ENCODE measurements at places on chromosomes 5 and 9. TPM values are rescaled to one million over a fixed set of nuclear protein-coding genes. Genes with fewer than 3 reads are reported as not detected.

Gene SLC45A2
- total RNA-seq = not detected

Gene OLFML2A
- not detected for total RNA-seq

DNA sequence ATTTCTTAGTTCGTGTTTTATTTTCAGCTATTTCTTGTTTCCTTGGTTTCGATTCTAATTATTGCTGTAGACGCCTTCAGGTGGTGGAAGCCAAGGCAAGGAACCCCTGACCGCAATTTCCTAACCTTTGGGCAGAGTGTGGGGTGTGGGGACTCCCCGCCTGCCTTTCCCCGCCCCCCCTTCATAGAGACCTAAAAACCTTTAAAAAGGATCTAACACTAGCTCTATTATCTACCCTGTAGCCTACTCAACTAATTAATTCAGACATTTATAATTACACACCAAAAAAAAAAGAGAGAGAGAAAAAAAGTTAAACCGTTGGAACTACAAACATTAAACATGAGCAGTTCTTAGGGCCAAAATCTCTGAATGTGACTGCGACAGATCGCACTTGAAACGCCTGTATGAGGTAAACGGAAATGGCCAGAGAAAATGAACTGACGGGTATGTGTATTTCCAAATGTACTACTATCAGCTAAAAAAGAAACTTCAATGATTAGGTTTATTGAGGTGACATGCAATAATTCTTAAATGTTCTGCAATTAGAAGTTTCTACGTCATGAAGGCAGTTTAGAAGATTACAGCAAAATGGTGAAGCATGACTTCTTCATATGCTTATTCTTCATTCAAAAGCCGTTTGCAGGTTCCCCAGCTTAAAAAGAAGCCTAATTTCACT, 19.0 kb upstream of the FER start:
- no peaks in the 10 kb centered on the region for H3K36me3 ChIP-seq
- peaks cover 19% of the 10 kb centered on the region for H3K4me1 ChIP-seq
- no peak for DNase-seq
- peaks cover 52% of the 10 kb centered on the region for H3K27me3 ChIP-seq
- peak overlapping the region; percentile 7 for H3K27ac ChIP-seq

DNA sequence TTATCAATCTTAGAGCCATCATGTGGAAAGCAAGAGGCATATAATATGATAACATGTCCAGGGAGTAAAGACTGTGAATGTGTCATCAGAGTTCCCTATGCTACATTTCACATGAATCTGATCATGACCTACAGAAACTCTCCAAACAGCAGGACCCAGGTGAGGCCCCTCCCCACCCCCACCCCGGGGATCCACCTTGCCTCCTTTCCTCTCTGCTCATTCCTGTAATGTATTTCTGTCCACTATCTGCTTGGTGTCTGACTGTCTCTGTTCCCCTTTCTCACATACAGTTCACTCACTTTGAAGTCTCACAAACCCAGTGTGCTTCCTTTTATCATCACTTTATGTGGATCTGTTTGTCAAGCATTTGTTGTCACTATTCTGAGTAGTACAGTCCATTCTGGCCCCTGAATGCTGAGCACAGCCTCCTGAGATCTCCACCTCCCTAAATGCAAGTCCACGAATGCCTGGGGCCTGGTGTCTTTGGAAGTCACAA, 76.4 kb upstream of the SMARCA2 start:
- no peaks in the 10 kb centered on the region for H3K27me3 ChIP-seq
- H3K4me3 ChIP-seq = no peak overlapping the region
- no peaks in the 10 kb centered on the region for H3K36me3 ChIP-seq
- H3K27ac ChIP-seq = no peak overlapping the region
- no peak for DNase-seq
- no peaks in the 10 kb centered on the region for H3K4me1 ChIP-seq

- peaks cover 13% of the 10 kb centered on the region for H3K4me1 ChIP-seq
- no peak overlapping the region for H3K4me3 ChIP-seq
- no peak overlapping the region for H3K27ac ChIP-seq
- H3K36me3 ChIP-seq = no peaks in the 10 kb centered on the region
- no peak for DNase-seq
- peaks cover 41% of the 10 kb centered on the region for H3K27me3 ChIP-seq
Measured at GRCh38 chr5:52985306-52985705, 3.8 kb upstream of the ITGA2 start.

- H3K4me3 ChIP-seq = no peak overlapping the region
- no peak overlapping the region for H3K27ac ChIP-seq
- H3K4me1 ChIP-seq = no peaks in the 10 kb centered on the region
- no peaks in the 10 kb centered on the region for H3K27me3 ChIP-seq
- no peaks in the 10 kb centered on the region for H3K36me3 ChIP-seq
- no peak for DNase-seq
Measured at GRCh38 chr5:60295423-60295822, 401.9 kb upstream of the PDE4D start.
